ENCODE measurements at places on chromosomes 11 and 22.

DNA sequence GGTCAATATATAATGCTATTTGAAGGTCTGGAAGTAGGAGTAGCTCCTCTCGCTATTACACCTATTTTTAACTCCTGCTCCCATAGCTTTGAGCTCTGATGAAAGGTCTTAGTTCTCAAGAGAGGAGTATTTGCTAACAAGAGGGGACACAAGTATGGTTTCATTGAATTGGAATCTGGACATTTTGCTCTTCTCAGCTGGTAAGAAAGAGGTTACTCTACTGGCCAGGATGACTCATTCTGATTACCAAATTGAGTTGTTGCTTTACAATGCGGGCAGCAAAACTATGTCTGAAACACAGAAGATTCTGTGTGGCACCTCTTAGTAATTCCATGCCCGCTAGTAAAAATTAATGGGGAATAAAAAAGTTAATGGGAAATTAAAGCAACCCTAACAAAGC is 63.6 kb upstream of the EP300 start:
- no peak for DNase-seq

GRCh38 chr22:39171623-39172264 is 19.3 kb upstream of the CBX7 start:
- DNase-seq: no peak

DNA sequence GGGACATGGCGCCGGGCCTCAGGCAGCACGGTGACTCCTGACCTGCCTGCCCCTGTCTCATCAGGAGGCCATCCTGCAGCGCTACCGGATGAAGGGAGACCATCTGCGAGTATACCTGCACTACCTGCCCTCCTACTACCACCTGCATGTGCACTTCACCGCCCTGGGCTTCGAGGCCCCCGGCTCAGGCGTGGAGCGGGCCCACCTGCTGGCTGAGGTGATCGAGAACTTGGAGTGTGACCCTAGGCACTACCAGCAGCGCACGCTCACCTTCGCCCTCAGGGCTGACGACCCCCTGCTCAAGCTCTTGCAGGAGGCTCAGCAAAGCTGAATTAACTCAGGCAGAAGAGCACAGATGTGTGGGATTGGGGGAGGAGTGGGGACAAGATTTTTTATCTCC is 10.2 kb upstream of the ST3GAL4 start:
- no peak for DNase-seq

GRCh38 chr11:57251491-57252104 is 14.5 kb upstream of the APLNR start:
- DNase-seq: no peak

DNA sequence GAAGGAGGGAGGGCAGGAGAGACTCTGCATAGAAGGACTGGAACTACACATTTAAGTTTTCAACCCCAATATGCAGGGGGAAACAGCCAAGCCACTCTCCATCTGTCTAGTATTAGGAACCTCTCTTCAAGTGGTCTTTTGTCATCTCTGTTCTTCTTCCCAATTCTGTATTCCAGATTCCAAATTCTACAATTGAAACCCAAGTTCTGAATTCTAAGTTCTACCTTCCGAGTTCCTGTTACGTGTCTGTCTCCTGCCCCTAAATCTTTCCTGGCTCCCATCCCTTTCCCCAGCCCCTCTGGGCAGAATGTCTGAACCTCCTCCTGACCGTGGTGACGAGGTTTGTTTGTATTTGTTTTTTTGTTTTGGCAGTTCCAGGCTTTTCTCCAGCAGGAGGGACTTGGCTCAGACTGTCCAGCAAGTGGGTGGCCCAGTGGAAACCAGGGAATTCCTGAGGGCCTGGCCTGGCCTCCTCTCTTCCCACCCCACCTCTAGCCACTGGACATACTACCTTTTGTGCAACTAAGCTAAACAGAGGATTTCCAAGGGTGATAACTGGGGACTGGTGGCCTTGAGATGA is 1.6 kb upstream of the THOC5 start:
- DNase-seq: no peak

DNA sequence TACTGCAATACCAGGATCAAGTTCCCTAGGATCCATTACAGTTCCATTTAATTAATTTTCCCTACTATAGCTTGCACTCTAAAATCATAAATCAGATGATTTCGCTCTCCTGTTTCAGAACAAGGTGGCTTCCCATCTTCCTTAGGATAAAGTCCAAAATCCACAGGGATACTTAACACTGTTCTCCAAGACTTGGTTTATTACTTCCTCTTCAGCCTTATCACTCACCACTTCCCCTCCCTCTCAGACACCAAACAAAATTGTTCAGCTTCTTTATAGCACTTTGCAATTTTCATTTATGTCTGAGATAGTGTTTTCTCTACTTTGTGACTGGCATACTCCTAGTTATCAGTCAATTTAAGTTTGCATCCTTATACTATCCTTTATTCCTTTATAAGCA is 124.6 kb downstream of the GRIA4 start:
- no peak for DNase-seq

GRCh38 chr11:20861322-20861721 is 191.9 kb downstream of the NELL1 start:
- DNase-seq: no peak

- DNase-seq: no peak
These were observed 42.9 kb downstream of the DCDC1 start for GRCh38 chr11:31326470-31327148.

- no peak for DNase-seq
These were observed 45.9 kb downstream of the CHRDL2 start for GRCh38 chr11:74685338-74685737.

DNA sequence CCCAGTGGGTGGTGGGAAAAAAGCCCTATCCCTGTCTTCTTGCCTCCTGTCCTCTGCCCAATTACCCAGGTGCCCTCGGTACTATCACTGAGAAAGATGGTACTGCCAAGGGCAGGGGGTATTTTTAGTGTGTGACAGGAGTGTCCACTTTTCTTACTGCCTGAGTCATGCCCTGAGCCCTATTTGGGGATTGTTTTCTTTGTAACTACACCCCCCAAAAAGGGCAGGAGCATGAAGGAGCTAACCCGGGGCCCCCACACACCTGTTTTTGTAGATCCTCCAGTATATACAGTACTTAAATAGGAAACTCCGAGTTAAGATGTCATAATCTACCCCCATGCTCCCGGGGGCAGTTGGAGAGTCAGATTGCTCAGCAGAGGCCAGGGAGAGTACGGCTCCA is 3.8 kb downstream of the SMTNL1 start:
- no peak for DNase-seq

GRCh38 chr11:79062814-79063762 is 377.7 kb downstream of the TENM4 start:
- DNase-seq: no peak

DNA sequence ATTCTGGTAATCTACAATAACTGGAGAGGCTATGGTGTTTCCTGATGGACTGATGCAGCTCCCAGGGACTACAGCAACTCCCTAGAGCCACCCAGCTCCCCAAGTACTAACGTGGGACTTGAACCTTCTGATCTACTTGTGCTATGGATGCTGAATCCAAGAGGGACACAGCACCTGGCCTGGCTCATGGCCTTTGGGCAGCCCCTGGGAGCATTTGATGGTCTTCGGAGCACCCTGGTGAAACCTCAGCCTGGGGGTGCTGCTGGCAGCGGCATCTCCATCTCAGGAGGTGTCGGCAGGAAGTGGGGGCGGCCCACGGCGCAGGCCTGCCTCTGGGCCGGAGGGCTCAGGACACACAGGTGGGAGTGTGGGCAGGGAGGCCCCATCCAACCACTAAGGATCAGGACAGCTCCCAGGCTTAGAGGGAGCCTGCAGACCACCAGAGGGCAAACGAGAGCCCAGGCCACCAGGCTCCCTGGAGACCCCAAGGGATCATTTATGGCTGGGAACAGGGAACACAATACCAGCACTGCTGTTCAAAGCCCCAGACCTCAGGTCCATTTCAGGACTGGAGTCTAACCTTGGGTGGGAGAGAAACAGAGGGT is 8.7 kb downstream of the EHD1 start:
- no peak for DNase-seq

DNA sequence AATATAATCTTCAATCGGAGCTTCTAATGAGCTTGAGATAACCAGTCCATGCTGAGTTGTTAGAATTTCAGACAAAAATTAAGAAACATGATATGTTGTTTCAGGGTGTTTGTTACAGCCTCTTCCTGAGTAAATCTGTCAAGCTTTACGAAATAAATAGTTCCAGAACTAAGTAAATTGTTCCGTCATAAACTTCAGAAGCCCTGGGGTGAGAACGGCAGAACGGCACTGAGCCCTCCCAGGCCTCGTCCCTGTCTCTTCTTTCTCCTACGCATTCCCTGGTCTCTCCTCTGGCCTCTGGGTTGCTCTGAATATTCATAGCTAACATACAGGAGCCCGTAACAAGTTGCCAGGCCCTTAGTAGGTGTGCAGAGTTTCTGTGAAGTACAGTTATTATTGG is 390.8 kb upstream of the NARS2 start:
- DNase-seq: no peak

DNA sequence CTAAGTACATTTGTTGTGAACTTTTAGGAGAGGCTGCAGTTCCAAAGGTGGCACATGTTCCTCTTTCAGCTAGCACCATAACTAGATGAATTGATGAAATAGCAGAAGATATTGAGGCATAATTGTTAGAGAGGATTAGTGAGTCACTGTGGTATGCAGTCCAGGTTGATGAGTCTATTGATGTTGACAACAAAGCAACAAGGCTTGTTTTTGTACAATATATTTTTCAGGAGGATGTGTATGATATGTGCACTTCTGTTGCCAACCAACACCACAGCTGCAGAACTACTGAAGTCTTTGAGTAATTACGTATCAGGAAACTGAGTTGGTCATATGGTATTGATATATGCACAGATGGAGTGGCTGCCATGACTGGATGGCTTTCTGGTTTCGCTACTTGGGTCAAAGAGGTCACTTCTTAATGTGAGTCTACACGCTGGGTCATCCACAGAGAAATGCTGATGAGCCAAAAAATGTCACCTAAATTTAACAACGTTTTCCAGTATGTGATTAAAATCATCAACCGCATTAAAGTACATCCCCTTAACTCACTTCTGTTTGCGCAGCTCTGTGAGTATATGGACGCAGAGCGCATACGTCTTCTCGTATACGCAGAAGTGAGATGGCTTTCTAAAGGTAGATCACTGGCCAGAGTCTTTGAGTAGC is 261.3 kb upstream of the ANO5 start:
- no peak for DNase-seq

DNA sequence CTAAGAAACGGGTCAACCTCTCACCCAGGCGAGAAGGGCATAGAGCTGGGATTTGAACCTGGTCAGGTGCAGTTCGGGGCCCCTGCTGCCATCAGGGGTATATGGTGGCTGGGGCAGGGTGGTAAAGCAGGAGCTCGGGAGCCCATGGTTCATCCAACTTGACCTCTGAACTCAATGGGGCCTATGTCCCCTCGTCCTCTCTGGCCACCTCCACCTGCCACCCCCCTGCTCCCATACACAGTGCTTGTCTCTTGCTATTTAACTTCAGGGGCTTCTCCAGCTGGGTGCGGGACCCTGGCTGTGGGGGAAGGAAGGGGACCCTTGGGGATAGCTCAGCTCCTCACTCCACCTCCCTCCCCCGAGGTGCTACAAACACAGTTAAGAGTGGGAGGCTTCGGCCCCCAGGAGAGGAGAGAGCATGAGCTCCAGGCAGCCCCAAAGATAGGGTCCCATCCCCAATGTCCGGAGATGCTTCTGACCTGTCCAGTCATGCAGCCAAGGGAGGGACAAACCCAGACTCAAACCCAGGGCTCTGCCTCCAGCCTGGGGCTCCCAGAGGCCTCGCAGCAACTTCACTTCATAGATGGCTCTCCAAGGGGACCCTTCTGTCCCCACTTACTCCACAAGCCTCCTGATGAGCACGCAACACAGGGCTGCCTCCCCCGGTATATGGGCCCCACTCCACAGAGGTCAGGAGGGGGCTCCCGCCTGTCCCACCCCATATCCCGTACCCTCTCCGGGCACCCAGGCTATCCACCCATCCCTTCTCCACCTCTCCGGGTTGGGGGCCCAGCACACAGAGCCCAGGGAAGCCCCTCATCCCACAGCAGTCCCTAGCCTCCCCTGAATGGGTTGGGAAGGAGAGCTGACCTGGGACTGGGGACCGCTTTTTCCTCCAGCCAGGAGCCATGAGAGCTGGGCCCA is 712 bp downstream of the IL2RB start:
- no peak for DNase-seq

GRCh38 chr11:69804769-69805508 is 14.3 kb downstream of the FGF3 start:
- DNase-seq: no peak

DNA sequence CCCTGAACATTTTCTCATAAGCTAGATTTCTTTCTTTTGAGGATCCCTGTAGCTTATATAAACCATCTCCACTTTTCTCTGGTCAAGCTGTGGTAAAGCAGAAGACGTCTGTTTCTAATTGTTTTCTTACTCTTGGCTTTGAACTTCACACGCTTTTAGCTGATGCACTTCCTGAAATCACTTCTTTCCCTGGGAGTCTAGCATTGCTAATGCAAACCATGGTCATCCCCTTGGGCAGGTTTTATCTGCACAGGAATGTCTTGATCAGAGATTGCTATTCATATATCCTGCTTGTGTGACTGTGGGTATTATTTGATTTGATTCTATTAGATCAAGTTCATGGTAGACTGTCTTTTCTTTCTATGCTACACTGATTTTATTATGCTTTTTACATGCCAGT is 199.2 kb upstream of the POU2AF2 start:
- no peak for DNase-seq

DNA sequence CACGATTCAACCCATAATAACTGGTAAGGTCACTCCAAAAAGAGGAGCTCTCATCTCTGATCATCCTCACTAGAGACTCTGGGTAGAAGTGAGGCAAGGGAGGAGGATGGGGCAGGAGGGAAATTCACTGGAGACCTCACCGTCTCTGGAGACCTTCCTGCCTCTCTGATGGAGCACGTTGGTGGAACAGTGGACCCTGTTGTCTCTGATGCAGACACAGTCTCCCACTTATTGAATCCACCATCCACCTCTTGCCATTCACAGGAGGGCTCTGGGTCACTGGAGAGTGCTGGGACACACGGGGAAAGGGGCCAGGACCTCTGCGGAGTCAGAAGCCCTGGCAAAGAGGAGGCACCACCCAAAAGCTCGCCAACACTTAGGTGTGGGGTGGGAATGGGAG is 137.6 kb upstream of the SEZ6L start:
- no peak for DNase-seq

DNA sequence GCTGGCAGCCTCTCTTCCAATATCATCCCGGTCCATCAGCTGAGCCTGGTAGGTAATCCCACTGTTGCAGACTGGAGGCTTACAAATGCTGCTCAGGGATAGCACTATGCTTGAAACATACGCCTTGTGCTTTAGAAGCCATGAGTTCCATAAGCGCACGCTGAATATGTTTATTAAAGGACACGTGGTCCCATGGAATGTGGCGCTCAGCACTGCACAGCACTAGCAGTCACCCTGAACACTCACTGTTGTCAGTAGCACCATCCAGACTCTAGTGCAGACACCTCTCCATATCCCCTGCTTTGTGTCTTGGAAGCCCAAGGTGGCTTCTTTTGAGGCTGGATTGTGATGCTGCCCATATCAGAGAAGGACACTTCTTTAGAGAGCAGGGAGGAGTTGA is 120.9 kb downstream of the MAML2 start:
- no peak for DNase-seq
